Progenitor cell of endocrine pancreas (in vitro differentiated cells): ENCODE measurements at places on chromosomes 3 and 15. TPM values are rescaled to one million over a fixed set of nuclear protein-coding genes. Genes with fewer than 3 reads are reported as not detected.

- H3K27me3 ChIP-seq = peaks cover 34% of the 10 kb centered on the region
- no peaks in the 10 kb centered on the region for H3K36me3 ChIP-seq
- no peak for DNase-seq
- no peaks in the 10 kb centered on the region for H3K4me1 ChIP-seq
- peak overlapping the region; percentile 54 for H3K27ac ChIP-seq
Observed at GRCh38 chr15:92005154-92005553, 151.6 kb downstream of the SLCO3A1 start.

The SNX22 gene
- total RNA-seq = 7.3 and 8.1 TPM in 2 replicates

The VIPR1 gene
- total RNA-seq = 5.8 and 6.8 TPM in 2 replicates

The KBTBD12 gene
- total RNA-seq = 0.29 and 0.40 TPM in 2 replicates

GRCh38 chr3:119400466-119400865 lies 62.9 kb downstream of the TMEM39A start:
- DNase-seq = no peak
- no peaks in the 10 kb centered on the region for H3K27me3 ChIP-seq
- no peak overlapping the region for H3K27ac ChIP-seq
- peaks cover 9% of the 10 kb centered on the region for H3K4me1 ChIP-seq
